ENCODE measurements at places on chromosomes 11 and 22. TPM values are rescaled to one million over a fixed set of nuclear protein-coding genes. Genes with fewer than 3 reads are reported as not detected.

DNA sequence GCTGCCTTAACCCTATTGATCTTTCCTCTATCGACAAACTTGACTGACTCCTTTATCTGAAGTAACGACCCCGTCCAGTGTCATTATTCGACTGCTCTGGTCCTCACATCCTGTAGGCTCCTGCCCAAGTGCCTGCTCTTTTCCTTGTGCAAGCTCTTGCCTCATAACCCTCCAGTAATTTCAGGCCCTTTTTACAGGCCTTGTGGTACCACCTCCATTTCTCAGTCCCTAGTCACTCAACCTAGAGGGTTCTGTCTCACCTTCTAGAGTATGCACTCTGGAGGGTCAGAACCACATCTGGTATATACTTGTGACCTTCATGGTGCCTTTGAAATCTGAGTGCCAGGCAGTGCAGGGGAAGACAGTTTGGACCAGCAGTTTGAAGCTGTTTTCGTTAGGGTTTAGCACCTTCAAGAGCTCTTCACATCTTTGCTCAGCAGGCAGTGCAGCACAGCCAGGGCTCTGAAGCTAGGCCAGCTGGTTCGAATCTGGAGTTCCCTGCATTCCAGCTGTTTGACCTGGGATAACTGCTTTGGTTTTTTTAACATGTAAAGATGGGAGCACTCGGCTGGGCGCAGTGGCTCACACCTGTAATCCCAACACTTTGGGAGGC lies 11.2 kb downstream of the SNRPD3 start:
- no peak for ATAC-seq

The NEU3 gene
- total RNA-seq = 19.5 TPM

GRCh38 chr22:47681411-47682165 lies 919.1 kb downstream of the TBC1D22A start:
- no peak for ATAC-seq

GRCh38 chr11:8581300-8581699 lies 12.7 kb downstream of the STK33 start:
- ATAC-seq = no peak

DNA sequence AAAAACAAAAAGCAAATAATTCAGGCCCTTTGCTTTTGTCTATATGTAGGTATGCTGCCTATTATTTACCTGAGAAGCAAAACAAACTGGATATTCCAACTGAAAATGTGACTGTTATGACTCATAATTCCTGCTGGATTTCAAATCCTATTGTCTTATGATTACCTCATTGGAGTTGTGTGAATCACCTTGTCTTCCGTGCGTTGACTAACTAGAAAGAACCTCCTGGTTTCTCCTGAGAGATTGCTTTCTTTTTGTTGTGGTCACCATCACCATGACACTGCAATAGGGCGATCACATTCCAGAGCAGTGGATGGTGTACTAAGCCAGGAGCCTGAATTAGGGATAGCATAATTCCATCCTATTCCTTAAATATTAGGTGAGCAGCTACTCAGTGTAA lies 23.0 kb upstream of the EXPH5 start:
- no peak for ATAC-seq

The DCHS1 gene
- total RNA-seq = 1.5 TPM

DNA sequence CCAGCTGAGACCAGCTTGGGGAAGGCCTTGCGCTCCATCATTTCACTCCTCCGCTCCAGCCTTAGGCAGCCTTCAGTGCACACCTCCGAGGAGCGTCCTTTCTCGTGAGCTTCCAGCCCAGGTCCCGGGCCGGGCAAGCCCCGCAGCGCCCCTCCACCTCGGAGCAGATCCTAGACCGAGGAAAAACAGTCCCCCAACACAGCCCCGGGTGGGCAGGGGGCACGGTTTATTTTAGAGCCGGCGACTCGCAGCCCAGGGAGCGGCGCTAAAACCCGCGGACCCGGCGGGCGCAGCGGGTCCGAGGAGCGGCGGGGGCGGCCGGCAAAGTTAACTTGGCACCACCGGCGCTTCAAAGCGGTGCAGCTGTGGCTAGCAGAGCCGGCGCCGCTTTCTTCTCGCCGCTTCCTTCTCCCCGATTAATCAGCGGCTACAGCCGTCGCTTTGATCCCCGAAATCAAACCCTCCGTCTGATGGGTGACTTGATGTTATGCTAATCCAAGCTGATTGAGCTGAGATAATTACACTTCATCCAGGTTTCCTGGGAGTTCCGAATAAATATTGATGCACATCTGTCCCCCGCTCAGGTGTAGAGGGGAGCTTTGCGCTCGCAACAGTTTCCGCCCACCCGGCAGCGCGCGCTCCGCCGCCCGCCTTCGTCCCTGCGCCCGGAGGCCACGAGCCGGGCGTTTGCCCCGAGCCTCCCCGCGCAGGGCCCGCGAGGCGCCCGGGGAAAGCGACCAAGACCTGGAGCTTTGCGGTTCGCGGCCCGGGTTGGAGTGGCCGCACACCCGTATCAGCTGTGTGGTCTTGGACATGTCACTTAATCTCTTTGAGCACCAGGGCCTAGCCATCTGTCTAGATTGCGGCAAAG lies 192.7 kb downstream of the BUD13 start:
- ATAC-seq = no peak

- no peak for ATAC-seq
Measured at GRCh38 chr11:112612250-112612849, 348.9 kb upstream of the NCAM1 start.

The CNTF gene
- total RNA-seq = 5.5 TPM

- no peak for ATAC-seq
Measured at GRCh38 chr11:80603472-80603871, 1162.6 kb upstream of the TENM4 start.

- ATAC-seq = no peak
Measured at GRCh38 chr11:134794192-134794591, 382.1 kb upstream of the B3GAT1 start.

DNA sequence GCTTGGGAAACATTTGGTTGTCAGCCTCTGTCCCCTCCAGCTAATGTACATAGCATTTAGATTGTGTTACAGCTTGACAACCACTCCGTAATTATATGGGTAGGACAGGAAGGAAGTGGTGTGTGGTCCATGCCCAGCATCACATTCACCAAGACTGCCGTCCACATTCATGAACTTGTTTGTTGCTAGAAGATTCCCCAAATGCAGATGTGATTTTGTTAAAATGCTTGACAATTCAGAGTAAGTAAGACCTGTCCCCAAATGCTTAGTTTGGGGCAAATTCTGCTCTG lies 1482.7 kb downstream of the TBC1D22A start:
- ATAC-seq = no peak

The EFCAB6 gene
- total RNA-seq = not detected

- no peak for ATAC-seq
Measured at GRCh38 chr11:6626971-6627761, 7.9 kb upstream of the TPP1 start.

DNA sequence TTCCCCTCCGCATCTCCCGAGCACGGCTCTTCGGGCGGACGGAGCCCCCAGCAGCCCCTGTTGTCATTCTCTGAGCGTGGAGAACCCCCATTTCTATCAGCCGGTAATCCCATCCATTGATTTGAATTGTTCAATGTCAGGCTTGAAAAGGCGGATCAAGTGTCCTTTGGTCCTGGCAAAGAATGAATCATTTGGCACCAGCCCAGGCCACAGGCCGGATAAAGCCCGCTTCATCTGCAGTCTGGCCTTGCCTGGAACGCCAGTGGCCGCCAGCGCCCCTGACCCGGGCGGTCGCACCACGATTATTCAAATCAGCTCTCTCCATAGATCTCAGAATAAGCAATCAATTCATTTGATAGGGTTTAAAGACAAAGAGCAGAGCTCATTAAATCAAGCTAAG lies 188.9 kb downstream of the BRD1 start:
- ATAC-seq = no peak

- no peak for ATAC-seq
Measured at GRCh38 chr11:69306821-69307220, 12.9 kb downstream of the MYEOV start.

DNA sequence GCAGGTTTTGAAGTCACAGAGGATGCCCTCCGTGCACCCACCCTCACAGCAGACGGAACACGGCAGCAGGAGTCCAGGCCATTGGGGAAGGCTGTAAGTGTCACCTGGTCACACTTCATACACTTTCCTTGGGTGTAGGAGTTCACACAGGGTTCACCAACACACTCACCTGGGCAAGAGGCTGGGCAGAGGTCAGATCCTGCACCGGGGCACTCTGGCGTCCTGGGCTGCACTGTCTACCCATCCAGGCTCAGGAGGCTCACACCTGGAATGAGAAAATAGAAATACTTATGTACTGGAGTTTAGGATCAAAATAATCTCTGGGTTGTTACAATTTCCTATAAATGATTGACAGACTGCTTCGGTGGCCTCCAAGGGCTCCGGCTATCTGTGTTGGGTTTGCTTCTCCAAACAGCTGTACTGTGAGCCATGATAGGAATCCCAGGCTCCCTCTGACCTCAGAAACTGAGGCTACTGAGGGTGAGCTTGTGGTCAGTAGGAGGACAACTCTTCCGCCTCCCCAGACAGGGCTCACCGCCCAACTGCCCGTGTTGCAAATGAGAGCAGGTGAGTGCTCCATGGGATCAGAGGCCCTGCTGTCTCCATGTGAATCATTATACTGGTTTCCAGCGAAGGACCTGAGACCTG lies 20.1 kb upstream of the CARS1 start:
- ATAC-seq = no peak

DNA sequence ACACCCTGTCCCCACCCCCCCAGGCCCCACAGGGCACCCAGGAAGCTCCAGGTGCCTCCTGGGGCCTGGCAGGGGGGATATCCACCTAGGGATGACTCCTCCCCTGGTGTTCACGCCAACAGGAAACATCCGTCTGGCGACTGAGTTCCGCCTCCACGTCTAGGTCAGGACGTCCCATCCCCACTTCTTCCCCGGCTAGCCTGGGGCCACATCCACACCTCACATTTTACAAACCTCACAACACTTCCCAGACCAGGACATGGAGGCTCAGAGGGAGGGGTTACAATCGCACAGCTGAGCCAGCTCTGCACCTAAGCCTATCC lies 21.0 kb downstream of the MAFF start:
- ATAC-seq = no peak

DNA sequence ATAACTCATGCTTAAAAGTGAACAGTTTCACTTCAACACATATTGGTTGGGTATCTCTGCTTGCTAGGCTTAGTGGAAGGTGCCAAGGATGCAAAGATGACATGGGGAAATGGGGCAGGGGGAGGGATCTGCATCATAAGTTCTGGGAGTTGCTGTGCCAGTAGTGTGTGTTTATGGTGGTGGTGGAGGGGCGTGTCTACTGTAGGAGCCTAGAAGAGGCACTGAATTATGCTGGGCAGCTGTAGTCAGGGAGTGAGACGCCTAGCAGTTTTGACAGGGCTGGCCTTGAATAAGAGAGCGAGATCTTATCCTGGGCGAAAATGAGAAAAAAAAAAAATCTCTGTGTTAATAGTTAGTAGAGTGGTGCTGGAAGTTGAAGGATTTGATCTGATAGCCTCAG lies 3.0 kb downstream of the ELMOD1 start:
- no peak for ATAC-seq

- ATAC-seq = peak; percentile 25
Measured at GRCh38 chr11:35235498-35235897, 96.5 kb downstream of the CD44 start.

The GAB4 gene
- total RNA-seq = not detected

The PLAAT3 gene
- total RNA-seq = 7.6 TPM

DNA sequence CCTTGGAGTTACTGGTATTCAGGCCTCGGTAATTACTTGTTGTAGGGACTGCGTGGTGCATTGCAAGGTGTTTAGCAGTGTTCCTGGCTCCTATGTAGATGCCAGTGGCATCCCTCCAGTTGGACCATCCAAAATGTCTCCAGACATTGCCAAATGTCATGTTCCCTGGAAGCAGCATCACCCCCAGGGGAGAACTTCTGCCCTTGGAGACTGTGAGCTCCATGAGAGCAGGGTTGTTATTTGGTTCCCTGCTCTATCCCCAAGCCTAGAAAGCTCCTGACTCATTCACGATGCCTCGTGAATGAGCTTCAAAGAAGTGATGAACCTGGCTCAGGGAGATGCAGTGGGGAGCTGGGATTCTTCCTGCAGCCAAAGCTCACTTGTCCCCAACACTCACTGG lies 4.8 kb upstream of the CD248 start:
- ATAC-seq = no peak

DNA sequence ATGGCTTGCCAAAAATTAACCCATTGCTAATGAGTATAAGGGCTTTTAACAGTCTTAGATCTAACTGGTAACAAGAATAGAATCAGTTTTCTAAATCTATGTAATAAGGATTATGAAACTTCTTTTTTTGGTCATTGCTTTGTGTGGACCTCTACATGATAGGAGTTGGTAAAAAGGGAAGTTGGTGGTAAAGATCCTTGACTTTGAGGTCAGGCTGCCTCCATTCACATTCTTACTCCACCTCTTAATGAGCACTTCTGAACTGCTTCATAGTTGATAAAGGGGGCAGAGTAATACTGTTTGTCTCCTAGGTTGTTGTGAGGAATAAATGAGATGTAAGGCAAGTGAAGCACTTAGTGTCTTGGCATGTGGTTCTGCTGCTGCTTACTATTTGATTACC lies 10.6 kb downstream of the EIF3M start:
- no peak for ATAC-seq

DNA sequence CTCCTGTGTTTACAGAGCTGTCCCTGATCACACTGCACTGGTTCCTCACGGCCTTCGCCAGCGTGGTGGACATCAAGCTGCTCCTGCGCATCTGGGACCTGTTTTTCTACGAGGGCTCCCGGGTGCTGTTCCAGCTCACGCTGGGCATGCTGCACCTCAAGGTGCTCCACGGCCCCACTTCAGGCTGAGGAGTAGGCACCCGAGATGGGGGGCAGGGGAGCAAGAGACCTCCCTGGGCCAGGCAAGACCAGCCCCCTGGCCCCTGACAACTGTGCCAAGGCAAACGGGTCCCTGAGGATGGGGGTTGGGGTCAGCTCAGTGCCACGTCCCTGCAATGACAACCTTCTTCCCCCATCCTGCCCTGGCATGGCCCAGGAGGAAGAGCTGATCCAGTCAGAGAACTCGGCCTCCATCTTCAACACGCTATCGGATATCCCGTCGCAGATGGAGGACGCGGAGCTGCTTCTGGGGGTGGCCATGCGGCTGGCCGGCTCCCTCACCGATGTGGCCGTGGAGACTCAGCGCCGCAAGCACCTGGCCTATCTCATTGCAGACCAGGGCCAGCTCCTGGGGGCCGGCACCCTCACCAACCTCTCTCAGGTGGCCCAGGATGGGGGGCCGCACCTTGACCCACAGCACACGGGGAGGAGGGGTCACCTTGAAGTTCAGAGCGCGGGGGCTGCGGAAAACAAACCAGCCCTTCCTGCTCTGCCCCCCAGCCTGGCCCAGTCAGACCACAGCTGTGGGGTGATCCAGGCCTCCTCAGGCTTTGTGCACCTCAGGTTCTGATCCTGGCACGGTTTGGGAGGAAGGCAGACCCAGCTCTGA lies 35.9 kb downstream of the SGSM3 start:
- ATAC-seq = no peak

DNA sequence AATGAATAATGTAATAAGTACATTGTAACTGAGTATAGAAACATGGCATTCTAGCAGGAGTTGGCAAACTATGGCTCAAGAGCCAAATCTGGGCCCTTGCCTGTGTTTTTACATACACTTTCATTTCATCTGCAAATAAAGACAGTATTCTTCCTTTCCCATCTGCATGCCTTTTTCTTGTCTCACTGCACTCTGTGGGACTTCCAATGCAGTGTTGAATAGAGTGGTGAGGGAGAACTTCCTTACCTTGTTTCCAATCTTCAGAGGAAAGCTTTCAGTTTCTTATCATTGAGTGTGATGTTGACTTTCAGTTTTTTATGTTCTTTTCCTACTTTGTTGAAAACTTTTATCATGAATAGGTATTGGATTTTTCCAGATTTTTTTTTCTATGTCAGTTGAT lies 82.1 kb downstream of the USP47 start:
- ATAC-seq = no peak

GRCh38 chr22:47588578-47588960 lies 826.1 kb downstream of the TBC1D22A start:
- no peak for ATAC-seq

Measured in activated T-helper 17 cell treated with anti-CD3 and anti-CD28 coated beads, Interleukin-2, amount 50 U/mL, for 72 hours (primary cell).